Uterus (tissue), 4 donors: ENCODE measurements at places on chromosomes 3 and 15. TPM values are rescaled to one million over a fixed set of nuclear protein-coding genes. Genes with fewer than 3 reads are reported as not detected.

Gene MYO5C
- 29.8 TPM for total RNA-seq

Gene IL20RB
- total RNA-seq = not detected

Gene MEGF11
- total RNA-seq = 0.76 TPM

Gene VPS33B
- total RNA-seq = 7.3 TPM

Gene ZNF717
- total RNA-seq = 11.3 TPM

Gene ONECUT1
- not detected for total RNA-seq

Gene HESX1
- not detected for total RNA-seq

Gene IGF2BP2
- total RNA-seq = 11.5 TPM

Gene STARD5
- 8.5 TPM for total RNA-seq

Gene XCR1
- total RNA-seq = not detected

Gene RARB
- total RNA-seq = 17.1 TPM

Gene GATM
- 23.5 TPM for total RNA-seq

Gene CMSS1
- total RNA-seq = 19.7 TPM

Gene IL17RC
- total RNA-seq = 41.1 TPM

Gene RARRES1
- 40.5 TPM for total RNA-seq

Gene CHRM5
- not detected for total RNA-seq

Gene CAPN3
- total RNA-seq = 17.4 TPM

Gene SYNPR
- not detected for total RNA-seq

Gene GATA2
- total RNA-seq = 62.0 TPM

Gene MDFIC2
- not detected for total RNA-seq

Gene TMCO5A
- total RNA-seq = not detected

Gene TGM4
- total RNA-seq = not detected

Gene TRAIP
- 17.4 TPM for total RNA-seq

Gene GP9
- total RNA-seq = not detected

Gene MOBP
- not detected for total RNA-seq

Gene RFX7
- 9.1 TPM for total RNA-seq

Gene CSPG4
- 39.1 TPM for total RNA-seq

Gene ACAA1
- 22.3 TPM for total RNA-seq

Gene SLC38A3
- not detected for total RNA-seq

Gene FEZF2
- total RNA-seq = not detected

Gene BBS4
- total RNA-seq = 38.5 TPM

Gene ZNF774
- total RNA-seq = 5.5 TPM

Gene FAM81A
- total RNA-seq = 4.4 TPM

Gene KLHL40
- total RNA-seq = not detected

Gene CPEB1
- 2.4 TPM for total RNA-seq

Gene FANCD2OS
- total RNA-seq = not detected

Gene GOLGA8G
- not detected for total RNA-seq
